Activated CD4-positive, CD25-positive, alpha-beta regulatory T cell (primary cell): ENCODE measurements at places on chromosomes 5 and 9.

- no peak for DNase-seq
Observed at GRCh38 chr5:68272289-68272688, 56.7 kb downstream of the PIK3R1 start.

GRCh38 chr9:18610956-18611355, 137.0 kb downstream of the ADAMTSL1 start:
- DNase-seq = no peak

GRCh38 chr9:2727966-2728613, 10.8 kb downstream of the KCNV2 start:
- DNase-seq = no peak

DNA sequence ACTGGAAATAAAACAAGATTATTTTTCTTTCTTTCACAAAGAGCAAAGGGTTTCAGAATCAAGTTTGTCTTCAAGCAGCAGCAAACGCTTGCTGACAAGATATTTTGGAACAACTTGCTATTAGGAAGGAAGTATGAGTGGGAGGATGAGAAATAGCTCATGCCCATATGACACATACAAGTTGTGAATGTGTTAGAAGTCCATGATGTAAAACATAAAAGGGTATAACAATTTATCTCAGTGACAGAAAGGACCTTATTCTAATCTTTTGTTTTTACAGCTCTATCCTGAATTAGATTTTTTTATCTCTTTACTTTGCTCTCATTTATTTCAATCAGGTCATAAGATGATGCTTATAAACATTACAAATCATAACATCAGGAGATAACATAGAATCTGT, 516.6 kb upstream of the MEF2C start:
- no peak for DNase-seq

- DNase-seq = no peak
Observed at GRCh38 chr5:149038336-149039080, 24.4 kb downstream of the SH3TC2 start.

DNA sequence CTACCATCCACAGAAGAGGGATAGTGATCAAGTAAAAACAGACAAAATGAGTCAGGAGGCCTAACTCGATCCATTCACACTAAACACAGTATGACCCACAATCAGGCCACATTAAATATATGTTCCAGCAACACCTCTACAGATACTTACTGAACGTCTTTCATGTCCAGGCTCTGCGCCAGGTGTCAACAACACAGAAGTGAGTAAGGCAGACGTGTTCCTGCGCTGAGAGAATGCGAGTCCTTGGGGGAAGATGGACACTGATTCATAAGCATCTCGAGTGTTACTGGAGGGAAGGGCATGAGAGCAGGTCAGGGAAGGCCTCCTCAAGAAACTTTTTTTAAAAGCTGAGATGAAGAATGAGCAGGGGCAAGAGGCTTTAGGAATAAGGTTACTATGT, 164.3 kb upstream of the CLINT1 start:
- DNase-seq = no peak

GRCh38 chr9:90198956-90199355, 443.7 kb downstream of the DIRAS2 start:
- DNase-seq = no peak

- no peak for DNase-seq
Observed at GRCh38 chr5:52491071-52491787, 296.5 kb upstream of the ITGA1 start.

DNA sequence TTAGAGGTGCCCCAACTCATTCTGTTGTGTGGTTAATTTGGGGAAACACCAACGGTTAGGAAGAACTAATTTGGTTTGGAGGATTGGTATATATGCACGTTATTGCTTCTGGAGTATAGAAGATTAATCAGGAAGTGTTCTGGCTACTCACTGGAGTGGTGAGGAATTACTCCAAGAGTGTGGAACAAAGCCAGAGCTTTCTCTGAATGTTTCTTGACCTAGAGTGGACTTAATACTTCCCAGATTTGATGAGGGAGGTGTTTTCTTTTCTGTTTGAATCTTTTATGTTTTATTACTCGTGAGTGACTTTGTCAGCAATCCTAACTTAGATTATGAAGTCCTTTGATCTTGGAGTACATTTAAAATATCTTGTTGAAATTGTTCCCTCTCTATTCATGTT, 163.7 kb downstream of the MAN2A1 start:
- no peak for DNase-seq

GRCh38 chr5:62190931-62191330, 115.1 kb upstream of the KIF2A start:
- no peak for DNase-seq

- DNase-seq = no peak
Observed at GRCh38 chr5:179269781-179270543, 75.3 kb downstream of the ADAMTS2 start.

- DNase-seq = no peak
Observed at GRCh38 chr5:151001436-151001835, 19.0 kb upstream of the GPX3 start.

- no peak for DNase-seq
Observed at GRCh38 chr9:73437758-73438157, 286.1 kb downstream of the ANXA1 start.

- no peak for DNase-seq
Observed at GRCh38 chr9:77817590-77818311, 169.6 kb upstream of the GNA14 start.

DNA sequence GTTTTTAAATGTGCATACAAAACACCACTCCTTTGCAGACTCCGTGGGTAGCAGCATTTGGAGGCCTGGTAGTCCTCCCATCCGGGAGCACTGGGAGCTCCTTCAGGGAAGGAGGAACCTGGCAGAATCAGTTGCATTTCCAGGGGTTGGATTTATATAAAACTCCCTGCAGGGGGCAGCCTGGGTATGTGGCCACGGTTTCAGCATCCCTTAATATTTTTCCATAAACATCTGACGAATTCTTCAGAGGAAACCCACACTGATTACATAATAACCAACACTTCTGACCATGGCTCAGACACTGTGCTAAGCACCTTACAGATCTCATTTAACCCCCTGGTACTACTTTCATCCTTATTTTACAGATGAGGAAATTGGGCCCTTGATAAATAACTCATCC, 6.1 kb upstream of the AFAP1L1 start:
- DNase-seq = no peak

DNA sequence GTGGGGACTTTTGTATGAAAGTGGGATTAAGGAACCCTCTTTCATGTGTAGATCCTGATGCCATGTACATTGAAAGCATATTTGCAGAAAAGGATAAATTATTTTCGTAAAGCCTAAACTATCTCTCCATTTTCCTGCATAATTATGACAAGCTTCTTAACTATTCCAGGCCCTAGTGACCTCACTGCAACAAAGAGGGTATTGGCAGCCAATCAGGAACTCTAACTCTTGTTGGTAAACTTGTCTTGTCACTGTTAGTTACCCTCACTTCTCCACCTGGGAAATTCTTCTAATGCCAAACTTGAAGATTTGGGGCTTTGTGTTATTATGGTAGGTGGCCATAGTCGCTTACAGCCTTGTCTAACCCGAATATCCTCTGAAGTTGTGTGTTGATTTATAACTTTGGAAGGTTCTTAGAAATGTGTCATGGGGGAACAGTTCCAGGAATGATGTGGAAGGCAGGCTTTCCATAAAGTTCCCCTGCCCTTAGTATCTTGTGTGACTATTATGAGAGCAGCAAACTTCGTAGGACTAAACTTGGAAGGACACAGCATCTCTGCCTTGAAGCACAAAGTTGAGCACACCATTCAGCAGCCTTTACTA, 52.5 kb downstream of the IQGAP2 start:
- no peak for DNase-seq

- no peak for DNase-seq
Observed at GRCh38 chr9:70121818-70122436, 78.3 kb downstream of the MAMDC2 start.

GRCh38 chr5:159903131-159903530, 13.2 kb upstream of the ADRA1B start:
- no peak for DNase-seq

- DNase-seq = no peak
Observed at GRCh38 chr9:132708769-132709430, 38.6 kb downstream of the GTF3C4 start.

DNA sequence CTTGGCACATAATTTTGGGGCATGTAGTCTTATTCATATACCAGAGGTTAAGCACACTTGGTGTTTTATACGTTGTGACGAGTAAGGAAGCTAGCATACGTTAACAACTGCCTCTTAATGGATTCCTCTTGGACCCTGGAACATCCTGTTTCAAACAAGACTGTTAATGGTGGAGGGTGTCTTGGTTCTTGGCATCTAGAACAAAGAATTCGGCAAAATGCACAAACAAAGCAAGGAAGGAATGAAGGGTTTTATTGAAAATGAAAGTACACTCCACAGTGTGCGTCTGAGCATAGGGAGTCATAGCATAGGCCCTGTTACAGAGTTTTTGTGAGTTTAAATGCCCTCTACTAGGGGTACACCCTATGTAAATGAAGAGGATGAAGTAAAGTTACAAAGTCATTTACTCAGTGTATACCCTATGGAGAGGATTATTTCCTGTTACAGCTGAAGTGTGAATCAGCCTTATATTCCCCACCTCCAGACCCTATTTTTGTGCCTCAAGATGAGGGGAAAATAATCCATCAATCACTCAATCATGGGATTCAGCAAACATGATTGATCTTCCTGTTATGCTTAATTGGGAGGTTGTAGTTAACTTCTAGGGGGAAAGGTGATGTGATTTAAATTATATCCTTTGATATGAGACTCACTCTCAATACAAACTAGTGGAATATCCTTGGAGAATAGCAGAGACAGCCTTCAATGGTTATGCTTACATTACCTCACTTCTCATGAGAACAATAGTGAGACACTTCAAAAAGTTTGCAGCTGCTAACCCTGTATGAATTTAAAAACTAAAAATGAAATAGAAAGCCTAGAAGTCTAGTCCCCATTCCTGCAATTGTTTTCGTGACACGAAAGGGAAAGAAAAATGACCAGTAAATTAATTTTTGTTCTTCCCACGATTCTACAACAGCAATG, 84.9 kb upstream of the MYO10 start:
- no peak for DNase-seq

DNA sequence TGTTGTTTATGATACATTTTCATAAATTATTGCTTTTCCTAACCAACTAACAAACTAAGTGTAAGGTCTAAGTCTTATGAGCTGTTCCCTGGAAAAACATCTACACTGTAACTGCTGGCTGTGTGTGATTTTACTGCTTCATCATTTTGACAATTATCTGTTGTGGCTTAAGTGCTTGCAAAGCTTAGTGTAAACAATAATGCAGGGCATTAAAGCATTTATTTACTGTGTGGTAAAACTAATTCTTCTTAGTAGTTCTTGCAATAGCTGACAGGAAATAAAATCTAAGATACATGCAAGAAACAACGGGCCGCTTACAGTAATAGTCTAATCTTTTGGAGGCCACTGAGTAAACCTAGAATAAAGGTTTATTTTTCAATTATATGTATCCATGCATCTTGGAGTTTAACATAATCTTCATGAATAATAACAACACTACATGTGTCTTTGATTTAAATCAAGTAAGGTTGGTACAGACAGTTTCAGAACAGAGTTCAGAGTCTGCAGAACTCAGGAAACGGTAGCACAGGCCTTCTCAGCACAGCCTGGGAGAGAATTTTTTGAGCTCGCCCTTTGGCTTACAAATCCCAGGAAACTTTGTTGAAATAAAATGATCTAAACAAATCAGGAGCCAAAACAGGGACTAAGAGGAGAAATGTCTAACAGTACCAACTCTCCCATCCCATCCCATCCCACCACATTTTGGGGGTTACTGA, 473.1 kb downstream of the NR2F1-AS1 start:
- DNase-seq = no peak

- no peak for DNase-seq
Observed at GRCh38 chr5:132354381-132355139, 14.9 kb upstream of the SLC22A5 start.

- peak; percentile 45 for DNase-seq
Observed at GRCh38 chr9:129609486-129610212, 11.3 kb downstream of the C9orf50 start.

GRCh38 chr9:131222460-131222859, 53.9 kb downstream of the FAM78A start:
- no peak for DNase-seq

GRCh38 chr5:68730220-68730978, 363.4 kb upstream of the SLC30A5 start:
- no peak for DNase-seq

DNA sequence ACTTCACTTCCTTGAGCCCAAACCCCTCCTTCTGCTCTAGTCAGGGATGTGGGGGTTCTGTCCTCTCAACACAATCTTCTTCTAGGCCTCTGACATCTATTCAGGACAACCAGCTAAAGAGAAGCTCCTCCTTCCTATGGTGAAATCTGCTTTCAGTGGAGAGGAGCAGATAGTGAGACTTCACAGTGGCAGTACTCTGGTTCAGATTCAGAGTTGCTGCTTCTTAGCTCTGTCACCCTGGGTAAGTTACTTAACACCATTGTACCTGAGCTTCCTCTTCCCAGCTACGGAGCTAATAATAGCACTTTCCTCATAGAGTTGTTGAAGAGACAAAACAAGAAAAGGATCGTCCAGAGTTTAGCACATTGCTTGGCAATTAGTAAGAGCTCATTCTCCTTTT, 77.3 kb upstream of the LARP1 start:
- no peak for DNase-seq

DNA sequence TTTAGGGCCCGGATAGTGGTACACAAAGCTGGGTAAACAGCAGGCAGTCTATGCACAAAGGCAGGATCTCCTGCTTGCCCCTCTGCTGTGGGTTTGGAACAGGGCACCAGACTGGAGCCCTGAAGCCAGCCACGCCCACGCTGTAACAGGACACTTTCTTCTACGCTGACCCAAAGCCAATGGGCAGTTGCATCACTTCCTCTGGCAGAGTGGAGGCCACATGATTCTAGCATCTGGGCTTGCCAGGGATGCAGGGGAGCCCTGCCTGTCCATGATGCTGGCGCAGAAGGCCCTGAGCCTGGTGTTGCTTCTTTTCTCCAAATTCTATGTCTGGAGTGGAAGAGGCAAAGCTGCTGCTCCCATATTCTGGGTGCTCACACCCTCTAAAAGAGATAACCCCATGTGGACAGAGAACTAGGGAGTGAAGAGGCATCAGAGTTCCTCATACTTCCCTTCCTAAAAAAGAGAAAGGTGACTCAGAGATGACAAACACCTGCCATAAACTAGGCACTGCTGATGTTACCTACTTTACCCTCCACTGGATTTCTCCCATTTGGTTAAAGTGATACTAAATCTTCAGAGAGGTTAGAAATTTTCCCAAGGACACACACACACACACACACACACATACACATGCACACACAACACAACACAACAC, 260.3 kb upstream of the KLF4 start:
- no peak for DNase-seq
